ENCODE measurements at places on chromosomes 7 and 10.

GRCh38 chr7:13602036-13602435 is 387.4 kb downstream of the ETV1 start:
- DNase-seq: no peak

DNA sequence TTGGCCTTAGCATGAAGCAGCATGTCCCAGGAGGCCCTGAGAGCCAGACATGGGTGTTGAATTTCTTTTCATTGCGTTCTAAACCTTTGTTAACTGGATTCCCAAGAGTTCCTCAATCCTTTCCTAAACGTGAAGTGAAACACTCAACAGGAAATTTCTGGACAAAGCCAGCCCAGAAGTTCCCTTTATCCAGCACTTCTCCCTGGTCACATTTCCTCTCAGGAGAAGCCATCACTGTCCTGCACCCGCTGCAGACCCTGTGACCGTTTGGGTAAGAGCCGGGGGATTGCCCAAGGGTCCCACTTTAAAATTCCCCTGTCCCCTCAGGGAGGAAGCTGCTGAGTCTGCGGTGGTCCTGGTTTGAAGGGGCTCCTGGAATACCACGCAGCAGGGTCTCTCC is 88.0 kb upstream of the ZPBP start:
- DNase-seq: no peak

GRCh38 chr10:13915710-13916109 is 328.9 kb downstream of the PRPF18 start:
- no peak for DNase-seq

- DNase-seq: no peak
Observed at GRCh38 chr10:120813085-120813484, 38.1 kb upstream of the WDR11 start.

- DNase-seq: no peak
Observed at GRCh38 chr7:143395187-143396149, 13.2 kb downstream of the EPHA1 start.

DNA sequence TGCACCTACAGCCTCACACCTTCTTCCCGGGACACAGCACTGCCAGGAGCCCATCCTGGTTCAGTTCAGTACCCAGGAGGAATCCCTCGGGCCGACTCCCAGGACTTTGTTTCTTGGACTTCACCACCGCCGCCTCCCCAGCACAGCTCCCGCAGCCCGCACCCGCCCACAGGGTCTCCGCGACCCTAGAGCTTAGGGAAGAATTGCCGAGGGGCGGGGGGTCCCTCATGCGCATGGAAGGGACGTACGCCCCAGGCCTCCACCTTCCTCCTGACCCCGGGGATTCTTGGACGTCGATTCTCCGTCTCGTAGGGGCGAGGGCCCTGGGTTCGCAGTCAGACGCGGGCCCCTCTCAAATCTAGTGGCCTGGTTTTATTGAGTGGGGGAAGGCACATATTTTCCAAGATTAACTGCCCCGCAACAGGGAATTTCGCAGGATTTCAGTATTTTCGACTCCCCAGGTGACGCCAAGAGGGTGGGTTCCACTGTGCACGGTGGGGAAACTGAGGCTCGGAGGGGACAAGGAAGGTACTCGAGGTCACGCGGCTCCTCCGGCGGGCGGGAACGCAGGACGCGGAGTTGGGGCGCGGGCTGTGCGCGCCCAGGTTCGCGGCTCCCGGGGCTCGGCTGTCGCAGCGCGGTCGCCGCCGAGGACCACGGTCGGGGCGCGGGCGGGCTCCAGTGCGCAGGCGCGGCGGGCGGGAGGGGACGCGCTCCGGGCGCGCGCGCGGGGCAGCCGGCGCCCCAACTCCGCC is at the start of gene ADCY1:
Gene ADCY1 (plus strand): TSS at position 708 of the 755 bp plus-strand sequence. CDS start 176 bp downstream, outside the sequence.
- no peak for DNase-seq

- no peak for DNase-seq
Observed at GRCh38 chr7:30805081-30805691, 34.0 kb downstream of the MINDY4 start.
